Cortex of kidney (tissue), 1 donor: ENCODE measurements at places on chromosomes 16 and 17.

DNA sequence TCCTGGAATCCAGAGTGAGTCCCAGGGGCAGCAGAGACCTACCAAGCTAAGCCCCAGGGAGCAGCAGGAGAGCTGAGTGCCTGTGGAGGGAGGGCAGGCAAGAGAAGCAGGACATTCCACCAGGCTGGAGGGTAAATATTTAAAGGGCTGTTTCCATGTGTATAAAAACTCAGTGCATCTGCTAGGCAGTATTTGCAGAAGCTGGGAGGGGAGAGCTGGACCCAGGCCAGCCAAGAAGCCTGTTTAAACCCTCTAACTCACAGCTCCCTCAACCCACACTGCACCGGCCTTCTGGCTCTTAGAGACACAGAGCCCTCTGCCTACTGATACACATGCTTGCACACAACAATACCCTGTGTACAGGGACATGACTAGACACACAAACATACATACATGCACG, 22.5 kb upstream of the TMEM132E start:
- no peak for DNase-seq

DNA sequence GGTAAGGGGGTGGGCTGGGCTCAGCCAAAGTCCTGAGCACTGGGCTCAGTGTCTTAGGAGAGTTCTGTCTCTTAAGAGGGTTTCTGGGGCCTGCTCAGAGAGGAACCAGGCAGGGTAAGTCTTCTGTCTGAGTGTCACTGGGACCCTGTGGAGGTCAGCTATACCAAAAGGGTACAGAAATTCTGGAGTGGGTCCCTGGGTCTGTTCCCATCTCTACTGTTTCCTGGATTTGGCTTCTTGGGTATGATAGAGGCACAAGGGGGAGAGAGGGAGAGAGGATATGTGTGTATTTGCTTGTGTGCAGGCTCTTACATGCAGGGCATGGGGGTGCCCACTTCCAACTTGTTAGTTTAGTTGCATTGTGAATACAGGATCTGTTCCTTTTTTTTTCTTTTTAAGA, 1.6 kb downstream of the E2F4 start:
- no peak for DNase-seq

DNA sequence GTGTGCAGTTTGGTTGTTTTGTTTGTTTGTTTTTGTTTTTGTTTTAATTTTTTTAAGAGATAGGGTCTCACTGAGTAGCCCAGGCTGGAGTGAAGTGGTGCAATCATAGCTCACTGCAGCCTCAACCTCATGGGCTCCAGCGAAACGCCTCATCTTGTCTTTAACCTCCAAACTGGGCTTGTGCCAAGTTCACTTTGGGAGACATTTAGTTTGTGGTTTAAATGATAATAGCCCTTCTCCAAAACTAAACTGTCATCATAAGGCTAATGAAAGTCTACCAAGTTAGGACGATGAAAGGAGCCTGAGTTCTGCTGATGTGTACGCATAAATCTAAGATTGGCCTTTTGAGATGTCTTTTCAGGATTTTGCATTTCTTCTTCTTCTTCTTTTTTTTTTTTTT, 6.5 kb upstream of the CARD14 start:
- no peak for DNase-seq

GRCh38 chr16:27495191-27495590, 54.5 kb downstream of the GTF3C1 start:
- DNase-seq = no peak

- no peak for DNase-seq
Observed at GRCh38 chr17:77892469-77893143, 65.9 kb upstream of the TNRC6C start.

DNA sequence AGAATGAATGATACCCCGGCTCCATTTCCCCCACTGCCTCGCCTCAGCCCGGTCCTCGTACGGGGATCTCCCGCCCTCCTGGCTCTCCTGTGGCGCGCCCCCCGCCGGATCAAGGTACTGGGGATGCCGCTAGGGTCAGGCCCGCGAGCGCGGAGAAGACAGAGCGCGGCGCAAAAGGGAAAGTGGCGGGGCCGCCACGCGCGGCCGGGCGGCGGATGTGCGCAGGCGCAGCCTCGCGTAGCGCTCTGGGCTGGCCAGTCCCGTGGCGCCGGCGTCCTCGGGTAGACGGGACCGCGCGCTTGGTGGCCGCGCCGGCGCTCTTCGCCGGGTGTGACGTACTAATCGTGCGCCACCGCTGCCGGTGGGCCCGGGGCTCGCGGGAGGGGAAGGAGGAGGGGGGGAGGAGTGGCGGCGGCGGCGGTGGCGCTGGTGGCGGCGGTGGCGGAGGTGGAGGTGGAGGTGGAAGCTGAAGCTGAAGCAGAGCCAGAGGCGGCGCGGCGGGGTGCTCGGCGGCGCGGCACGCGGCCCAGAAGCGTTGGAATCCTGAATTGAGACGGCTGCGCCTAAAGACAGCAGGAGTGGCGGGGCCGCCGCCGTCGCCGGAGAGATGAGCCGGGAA, at the start of gene SENP3:
Gene SENP3 (plus strand): TSS at position 331 of the 619 bp plus-strand sequence. CDS start 1,158 bp downstream, outside the sequence.
- peak; percentile 51 for DNase-seq

GRCh38 chr17:15379659-15380058, 38.3 kb upstream of the TEKT3 start:
- DNase-seq = no peak

- no peak for DNase-seq
Observed at GRCh38 chr17:7312432-7313087, 2.6 kb downstream of the GPS2 start.

DNA sequence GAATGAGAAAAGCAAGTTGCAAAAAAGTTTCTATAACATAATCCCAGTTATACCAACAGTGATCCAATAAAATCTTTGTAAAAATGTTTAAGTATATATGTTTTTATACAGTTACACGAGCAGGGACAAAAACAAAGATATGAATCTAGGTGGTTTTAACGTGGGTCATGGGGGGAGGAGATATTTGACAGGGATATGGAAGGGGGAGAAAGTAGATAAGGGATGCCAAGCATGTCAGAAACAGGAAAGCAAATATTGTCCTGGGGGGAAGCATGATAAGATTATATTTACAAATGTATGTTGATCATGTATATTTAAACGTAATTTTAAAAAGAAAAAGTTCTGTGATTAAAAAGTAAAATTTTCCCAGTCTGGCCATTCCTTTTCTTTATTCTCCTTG, 43.1 kb downstream of the TNRC6C start:
- DNase-seq = no peak

DNA sequence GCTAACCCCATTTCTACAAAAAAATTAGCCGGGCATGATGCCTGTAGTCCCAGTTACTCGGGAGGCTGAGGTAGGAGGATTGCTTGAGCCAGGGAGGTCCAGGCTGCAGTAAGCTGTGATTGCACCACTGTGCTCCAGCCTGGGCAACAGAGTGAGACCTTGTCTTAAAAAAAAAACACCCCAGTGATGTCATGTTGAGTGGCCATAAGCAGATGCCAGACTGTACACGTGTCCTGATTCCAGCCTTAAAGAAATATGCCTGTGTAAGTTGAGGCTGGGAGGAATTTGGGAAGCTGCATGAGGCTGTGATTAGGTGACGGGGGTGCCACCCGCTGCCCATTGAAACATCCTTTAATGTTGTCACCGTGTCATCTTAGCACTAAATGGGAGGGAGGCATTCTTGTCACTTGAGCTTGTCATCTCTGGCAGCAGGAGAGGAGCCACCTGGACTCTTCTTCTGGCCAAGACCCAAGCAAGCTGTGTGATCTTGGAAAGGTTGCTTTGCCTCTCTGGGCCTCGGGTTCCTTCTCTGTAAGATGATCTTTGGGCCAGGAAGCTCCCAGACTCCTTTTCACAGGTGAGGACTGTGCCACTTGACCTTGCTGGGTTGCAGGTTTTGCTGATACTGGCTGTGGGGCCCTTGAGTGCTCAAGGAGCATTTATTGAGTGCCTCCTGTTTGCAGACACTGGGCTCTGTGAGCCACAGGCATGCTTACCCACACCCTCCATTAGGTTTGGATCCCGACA, 98.3 kb upstream of the CIBAR2 start:
- DNase-seq = no peak

DNA sequence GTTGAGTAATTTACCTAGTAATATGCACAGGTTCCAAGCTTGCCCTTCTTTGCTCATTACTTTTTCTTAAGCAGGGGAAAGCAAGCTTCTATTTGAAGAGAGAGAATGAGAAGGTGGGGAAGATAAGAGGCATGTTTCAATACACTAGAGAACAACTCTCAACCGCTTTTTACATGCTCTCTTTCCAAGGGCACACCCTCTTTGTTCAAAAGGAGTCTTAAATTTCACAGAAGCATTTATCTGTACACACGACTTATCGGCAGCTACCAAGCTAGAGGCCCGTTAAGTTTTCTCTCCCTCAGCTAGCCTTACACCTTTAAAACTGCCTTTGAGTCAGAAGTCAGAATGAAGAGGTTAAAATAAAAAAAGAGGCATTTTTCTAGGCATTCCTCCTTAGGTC, 79.6 kb downstream of the STH start:
- no peak for DNase-seq

DNA sequence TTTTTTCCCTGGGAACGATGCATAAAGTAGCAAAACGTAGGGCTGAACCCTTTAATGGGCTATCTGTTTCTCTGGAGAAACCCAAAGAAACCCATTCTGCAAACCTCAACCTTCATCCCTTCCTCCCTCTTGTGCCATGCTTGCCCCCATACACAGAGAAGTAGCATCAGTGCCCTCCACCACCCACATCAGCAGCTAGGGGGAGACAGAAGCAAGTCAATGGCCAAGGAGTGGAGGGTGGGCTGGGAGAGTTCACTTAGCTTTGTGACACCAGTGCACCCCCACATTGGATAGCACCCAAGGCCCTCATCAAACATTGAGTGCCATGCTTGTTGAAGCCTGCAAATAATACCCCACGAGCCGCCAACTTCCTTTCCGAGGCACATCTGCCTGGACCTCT, 282.4 kb downstream of the ABCC12 start:
- no peak for DNase-seq

DNA sequence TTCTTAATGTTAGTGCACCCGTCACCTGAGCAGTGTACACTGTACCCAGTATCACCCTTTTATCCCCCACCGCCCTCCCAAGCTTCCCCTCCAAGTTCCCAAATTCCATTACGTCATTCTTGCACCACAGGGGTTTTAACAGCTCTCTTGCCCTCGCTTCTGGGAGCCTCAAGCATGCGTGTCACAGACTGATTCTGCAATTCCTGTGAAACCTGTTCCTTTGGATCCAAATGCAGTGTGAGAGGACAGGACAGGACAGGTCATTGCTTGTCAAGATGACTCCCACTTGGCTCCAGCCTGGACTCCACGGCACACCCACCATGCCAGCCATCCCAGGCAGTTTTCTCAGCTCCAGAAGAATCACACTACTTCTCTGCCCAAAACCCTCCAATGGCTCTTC, 44.1 kb downstream of the CYB5D2 start:
- no peak for DNase-seq

DNA sequence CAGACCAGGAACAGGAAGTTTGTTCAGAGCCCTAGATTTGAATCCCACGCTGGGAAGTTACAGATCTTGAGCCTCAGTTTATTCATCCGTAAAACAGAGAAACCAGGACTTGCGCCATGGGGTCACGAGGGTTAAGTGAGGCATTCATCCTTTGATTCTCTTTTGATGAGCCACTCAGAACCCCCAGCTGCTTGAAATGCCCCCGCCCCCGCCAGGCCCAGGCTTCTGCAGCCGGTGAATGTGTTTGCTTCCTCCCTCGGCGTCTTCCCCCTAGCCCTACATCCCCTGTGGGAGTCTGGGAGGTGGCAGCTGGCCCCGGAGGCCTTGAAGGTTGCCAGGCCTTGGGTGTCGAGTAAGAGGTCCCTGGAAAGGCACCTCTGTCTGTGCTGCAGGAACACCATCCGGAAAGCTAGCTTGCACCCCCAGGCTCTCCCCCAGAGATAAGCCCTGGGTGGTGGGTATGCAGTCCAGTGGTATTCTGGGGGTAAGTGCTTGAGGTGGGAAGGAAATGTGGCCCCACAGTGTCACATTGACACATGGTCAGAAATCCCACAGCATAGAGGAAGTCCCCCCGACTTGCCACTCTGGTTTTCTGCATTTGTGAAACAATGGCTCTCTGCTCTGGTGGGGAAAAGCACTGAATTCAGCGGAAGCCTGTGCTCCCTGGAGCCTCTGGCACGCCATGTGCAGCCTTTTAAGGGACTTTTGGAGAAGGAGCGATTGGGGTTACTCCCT, 14.9 kb downstream of the IRF8 start:
- no peak for DNase-seq

DNA sequence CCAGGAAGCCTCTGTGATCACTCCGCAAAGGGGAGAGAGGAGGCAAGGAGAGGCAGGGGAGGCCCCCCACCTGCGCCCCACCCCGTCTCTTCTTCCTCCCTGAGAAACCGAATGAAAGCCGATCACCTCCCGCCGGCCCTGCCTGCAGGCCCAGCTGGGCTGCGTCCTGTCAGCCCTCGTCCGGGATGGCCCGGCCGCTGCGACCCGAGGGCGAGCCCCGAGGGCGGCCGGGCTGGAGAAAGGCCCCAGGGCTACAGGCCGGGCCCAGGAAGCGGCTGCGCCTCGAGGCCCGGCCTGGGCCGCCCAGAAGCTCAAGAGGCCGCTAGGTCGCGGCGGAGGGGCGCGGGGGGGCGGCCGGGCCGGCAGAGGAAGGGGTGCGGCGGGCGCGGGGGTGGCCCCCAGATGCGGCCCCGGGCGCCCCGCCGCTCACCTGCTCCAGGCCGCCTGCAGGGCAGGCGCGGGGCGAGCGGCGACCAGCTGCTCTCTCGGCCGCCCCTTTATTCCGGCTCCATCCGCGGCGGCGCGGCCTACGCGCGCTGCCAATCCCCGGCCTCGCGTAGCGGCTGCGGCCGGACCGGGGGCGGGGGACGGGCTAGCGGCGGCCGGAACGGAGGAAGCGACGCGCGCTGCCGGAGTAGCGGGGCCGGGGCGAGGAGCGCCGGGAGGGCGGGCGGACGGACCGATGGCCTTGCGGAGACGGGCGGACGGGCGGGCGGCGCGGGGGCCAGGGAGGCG, at the start of gene ZNF319:
Gene ZNF319 (minus strand): TSS at position 702 of the 735 bp plus-strand sequence. CDS start 2,407 bp downstream, outside the sequence.
- no peak for DNase-seq

DNA sequence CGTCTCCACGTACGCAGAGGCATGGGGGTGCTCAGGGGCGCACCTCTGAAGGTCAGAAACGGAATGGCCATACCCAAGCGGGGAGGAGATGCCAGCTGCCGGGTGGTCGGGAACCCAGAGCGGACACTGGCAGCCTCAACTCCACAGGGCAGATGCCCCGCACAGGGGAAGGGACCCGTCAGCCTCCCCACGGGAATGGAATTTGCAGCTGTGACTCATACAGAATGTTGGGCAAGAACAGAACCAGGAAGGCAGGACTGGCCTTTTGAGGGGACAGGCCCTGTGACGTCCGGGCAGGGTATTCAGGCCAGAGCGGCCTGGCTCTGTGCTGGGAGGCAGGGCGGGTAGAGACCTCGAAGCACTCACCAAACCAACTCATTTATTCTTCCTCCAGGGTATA, 7.5 kb downstream of the TK1 start:
- no peak for DNase-seq

DNA sequence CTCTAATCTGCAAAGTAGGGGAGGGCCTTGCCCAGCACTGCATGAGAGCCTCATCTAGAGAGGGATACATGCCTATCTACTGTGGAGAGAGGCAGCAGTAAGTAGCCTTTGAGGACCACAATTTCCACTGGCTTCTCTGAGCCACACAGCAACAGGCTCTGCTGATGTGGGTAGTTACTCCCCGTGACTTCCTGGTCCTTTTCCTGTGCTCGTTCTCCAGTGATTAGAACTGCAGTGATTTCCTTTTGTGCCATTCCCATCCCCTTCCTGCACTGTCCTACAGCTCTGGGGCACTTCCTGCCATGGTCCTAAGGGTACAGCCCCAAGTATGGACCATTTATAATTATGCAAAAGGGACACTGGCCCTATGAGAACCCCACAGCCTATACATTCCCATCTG, 3.0 kb downstream of the PLSCR3 start:
- DNase-seq = no peak
